Inflammatory macrophage treated with lipopolysaccharide for 1 hour (primary cell): ENCODE measurements at places on chromosomes 6 and 20.

DNA sequence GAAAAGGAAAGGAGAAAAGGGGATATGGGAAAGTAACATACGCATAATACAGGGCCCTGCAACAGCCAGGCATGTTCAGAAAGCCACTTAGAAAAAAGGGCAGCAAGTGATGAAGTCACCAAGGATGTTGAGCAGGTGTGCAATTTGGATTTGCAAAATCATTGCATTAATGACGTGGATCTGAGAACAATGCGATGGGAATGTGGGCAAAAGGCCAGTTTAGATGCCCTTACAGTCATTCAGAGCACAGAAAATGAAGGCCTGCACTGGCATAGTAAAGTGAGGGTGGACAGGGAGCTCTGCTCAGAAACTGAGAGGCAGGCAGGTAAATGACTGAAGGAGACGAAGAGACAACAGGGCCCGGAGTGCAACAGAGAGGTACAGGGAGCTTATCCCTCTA, 123.7 kb upstream of the NHSL1 start:
- no peak for DNase-seq

GRCh38 chr6:18445228-18445627, 58.1 kb downstream of the RNF144B start:
- DNase-seq, result peak; percentile 63

- DNase-seq, result peak; percentile 4
Observed at GRCh38 chr6:4224067-4224978, 88.9 kb upstream of the ECI2 start.

DNA sequence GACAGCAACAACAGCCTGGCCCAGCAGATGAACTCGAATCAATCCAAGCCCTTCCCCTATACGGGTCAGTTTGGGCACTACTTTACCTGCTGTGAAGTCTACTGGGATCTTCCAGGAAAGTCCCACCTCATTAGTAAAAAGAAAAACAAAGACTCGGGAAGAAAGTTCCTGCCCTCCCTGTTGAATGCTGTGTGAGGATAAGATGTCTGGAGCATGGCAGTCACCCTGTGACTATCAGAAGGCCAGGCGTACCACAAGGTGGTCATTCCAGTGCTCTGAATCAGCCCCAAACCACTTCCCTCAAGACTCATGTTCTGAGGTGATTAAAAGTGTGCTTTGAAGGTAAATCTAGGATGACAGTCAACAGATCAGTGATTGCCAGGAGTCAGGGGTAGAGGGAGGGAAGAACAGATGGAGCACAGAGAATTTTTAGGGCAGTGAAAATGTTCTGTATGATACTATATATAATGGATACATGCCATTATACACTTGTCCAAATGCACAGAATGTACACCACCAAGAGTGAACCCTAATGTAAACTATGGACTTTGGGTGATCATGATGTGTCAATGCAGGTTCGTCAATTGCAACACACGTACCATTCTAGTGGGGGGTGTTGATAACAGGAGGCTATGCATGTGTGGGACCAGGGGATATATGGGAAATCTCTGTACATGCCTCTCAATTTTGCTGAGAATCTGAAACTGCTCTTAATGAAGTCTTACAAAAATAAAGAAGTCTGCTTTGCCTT, 14.7 kb downstream of the FKBP1A start:
- DNase-seq, result no peak

- DNase-seq, result no peak
Observed at GRCh38 chr6:45483501-45483900, 105.8 kb upstream of the SUPT3H start.

- no peak for DNase-seq
Observed at GRCh38 chr6:170286246-170286933, 4.5 kb downstream of the DLL1 start.
